Psoas muscle (tissue), 8 donors: ENCODE measurements at places on chromosomes 13 and 19. TPM values are rescaled to one million over a fixed set of nuclear protein-coding genes. Genes with fewer than 3 reads are reported as not detected.

GRCh38 chr19:11639602-11640471 is 42.6 kb downstream of the ZNF627 start:
- DNase-seq: peak; percentile 94

GRCh38 chr19:56312342-56312741 is 2.3 kb downstream of the ZSCAN5A start:
- no peak for DNase-seq

- DNase-seq: no peak
Observed at GRCh38 chr19:48826606-48827020, 9.7 kb downstream of the HSD17B14 start.

- no peak for DNase-seq
Observed at GRCh38 chr13:110885966-110886869, 28.7 kb downstream of the ANKRD10 start.

GRCh38 chr13:94217370-94217769 is 262.1 kb downstream of the DCT start:
- DNase-seq: no peak

GRCh38 chr13:110714797-110715394 is 1.4 kb downstream of the ING1 start:
- DNase-seq: peak; percentile 78

DNA sequence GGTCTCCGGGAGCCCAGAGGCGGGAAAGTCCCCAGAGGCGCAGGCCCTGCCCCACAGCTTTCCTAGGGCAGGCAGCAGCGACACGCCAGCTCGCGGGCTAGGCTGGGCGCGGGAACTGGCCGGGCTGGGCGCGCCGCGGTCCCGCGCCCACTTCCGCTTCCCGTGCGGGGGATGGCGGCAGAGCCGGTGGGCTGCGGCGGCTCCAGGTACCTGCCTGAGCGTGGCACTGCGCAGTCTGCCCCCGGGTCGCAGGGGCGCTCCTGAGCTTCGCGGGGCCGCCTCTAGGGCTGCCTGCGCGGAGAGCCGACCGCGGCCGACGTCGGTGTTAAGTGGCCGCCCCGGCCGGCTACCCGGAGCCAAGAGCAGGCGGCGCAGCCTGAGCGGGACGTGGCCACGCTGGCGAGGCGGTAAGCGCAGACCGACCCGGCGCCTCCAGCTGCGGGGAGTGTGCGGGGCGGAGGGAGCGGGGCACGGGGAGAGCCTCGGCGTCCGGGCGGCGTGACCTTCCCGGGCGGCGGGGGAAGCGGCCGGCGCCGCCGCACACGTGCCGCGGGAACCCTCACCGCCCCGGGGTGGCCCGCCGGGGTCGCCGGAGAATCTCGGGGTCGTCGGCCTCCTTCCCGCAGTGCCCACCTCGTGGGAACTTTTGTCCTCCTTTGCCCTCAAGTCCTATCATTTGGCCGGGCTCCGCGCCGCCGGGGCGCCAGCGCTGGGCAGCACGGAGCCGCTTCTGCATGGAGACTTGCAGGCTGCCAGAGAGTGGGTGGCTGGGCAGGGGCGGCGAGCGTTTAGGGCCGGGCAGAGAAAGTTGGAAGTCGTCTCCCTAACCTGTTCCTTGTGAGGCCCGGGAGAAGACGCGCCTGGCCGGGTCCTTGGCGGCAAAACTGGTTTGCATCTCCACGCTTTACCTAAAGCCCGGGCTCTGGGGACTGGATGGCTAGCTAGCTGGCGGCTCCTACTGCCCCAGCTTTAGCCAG is 31.4 kb upstream of the MPHOSPH8 start:
- no peak for DNase-seq

- peak; percentile 77 for DNase-seq
Observed at GRCh38 chr19:38862321-38863059, 12.7 kb upstream of the HNRNPL start.

GRCh38 chr19:15292140-15292539 is 40.2 kb downstream of the BRD4 start:
- no peak for DNase-seq

- DNase-seq: no peak
Observed at GRCh38 chr13:27406178-27406939, 18.1 kb upstream of the GTF3A start.

DNA sequence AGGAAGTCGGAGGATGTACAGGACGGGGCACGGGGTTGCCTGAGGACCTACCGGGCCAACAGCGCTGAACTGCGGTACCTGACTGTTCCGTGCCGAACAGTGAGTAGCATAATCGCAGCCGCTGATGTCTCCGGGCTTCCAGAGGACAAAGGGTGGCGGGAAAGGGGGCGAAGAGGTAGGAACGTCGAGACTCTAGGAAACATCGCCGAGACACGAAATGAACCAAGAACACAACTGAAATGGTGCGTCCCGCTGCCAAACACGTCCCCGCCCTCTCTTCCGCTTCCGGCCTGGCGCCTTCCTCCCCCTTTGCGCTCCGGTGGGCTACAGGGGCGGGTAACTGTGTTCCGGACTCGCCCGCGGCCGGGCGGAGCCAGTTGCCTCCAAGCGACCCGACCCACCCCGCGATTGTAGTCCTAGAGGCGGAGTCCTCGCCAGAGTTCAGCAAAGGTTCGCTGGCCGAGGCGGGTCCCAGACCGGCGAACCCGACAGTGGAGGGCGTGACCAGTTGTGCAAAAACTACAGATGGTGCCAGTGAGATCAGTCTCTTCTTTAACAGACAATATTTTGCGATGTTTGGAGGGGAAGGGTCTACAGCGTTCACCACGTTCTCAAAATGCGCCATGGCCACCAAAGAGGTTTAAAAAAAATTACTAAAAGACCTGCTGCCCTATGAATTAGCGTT is at the start of gene MRPS31:
MRPS31 (minus strand) TSS at position 257 of the 685 bp plus-strand sequence; CDS start at position 203, 54 bp downstream.
- DNase-seq: peak; percentile 96

- DNase-seq: no peak
Observed at GRCh38 chr19:8323781-8324185, 2.5 kb downstream of the RPS28 start.

DNA sequence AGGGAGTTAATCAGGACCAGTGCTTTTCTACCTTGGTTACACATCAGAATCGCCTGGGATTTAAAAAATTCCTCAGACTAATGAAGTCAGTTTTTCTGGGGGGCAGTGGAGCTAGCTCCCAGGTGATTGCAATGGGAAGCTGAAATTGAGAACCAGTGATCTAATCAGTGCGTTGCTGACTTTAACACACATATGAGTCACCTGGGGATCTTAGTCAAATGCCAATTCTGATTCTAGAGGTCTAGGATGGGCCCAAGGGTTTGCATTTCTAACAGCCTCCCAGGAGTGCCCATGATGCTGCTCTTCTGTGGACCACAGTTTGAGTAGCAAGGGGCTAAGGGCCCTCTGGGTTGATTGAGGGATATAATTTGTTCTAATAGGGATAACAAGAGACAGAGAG is 54.5 kb downstream of the KL start:
- DNase-seq: no peak

GRCh38 chr13:97140611-97141010 is 81.5 kb upstream of the MBNL2 start:
- DNase-seq: no peak

DNA sequence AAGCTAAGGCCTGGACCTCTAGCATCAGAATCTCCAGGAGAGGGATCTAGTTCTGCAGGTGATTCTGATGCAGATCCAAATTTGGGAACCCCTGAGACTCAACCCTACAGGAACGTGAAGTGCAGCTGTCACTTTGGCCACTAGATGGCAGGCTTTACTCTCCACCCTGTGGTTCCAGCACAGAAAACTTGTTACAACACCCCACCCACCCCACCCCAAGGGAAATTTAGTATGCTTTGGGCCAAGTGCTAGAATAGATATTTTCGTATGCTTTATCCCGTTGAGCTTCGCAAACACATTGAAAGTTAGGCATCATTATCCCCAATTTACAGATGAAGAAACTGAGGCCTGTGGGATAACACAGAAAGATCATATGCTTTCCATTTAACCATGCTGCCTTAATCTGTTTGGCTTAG is 232.0 kb downstream of the B3GLCT start:
- peak; percentile 62 for DNase-seq

DNA sequence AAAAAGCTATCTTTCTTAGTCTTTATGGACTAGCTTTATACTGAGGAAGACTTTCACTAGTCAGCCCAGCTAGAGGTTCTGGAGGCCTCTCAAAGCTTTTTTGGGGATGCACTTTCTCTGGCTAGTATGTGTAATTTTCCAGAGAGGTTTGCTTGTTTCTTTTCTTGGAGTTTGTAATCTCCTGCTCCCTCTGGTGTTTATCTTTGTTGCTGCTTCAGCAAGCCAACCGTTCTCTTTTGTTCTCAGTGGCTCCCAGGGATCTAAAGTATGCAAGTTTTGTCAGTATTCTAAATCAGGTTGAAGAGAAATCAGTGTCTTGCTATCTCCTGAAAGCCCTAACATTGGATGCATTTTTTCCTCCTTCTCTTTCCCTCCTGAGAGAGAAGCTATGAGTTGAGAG is 121.1 kb upstream of the MYO16 start:
- no peak for DNase-seq

DNA sequence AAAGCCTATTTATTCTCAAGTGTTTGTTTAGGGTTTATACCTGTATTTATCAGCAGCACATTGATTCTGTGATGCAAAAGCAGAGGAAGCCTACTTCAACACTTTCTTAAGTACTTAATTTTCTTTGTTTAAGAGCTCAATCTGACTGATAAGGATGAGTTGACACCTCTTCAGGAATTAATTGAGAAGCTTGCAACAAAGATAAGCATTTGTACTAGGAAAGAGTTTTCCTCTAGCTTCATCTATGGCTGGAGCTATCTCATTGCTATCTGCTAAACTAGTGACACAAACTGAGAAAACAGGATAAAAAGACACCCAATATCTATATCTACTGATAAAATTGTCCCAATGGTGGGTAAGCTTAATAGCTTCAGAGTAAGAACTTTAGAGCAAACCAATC is 170.1 kb upstream of the SLITRK6 start:
- DNase-seq: no peak

OR10H1 gene
- not detected for polyA plus RNA-seq

ZNF66 gene
- polyA plus RNA-seq: 3.0 TPM

WDR62 gene
- polyA plus RNA-seq: 2.3 TPM

CD177 gene
- polyA plus RNA-seq: not detected

GIPC3 gene
- 0.33 TPM for polyA plus RNA-seq

AKT2 gene
- 98.0 TPM for polyA plus RNA-seq
